ENCODE measurements at places on chromosomes 4 and X.
A peak's percentile ranks its signal among the peaks of the same experiment; 100 is the strongest.

GRCh38 chr4:158255727-158256324 lies 45.5 kb downstream of the TMEM144 start:
- no peak for DNase-seq

DNA sequence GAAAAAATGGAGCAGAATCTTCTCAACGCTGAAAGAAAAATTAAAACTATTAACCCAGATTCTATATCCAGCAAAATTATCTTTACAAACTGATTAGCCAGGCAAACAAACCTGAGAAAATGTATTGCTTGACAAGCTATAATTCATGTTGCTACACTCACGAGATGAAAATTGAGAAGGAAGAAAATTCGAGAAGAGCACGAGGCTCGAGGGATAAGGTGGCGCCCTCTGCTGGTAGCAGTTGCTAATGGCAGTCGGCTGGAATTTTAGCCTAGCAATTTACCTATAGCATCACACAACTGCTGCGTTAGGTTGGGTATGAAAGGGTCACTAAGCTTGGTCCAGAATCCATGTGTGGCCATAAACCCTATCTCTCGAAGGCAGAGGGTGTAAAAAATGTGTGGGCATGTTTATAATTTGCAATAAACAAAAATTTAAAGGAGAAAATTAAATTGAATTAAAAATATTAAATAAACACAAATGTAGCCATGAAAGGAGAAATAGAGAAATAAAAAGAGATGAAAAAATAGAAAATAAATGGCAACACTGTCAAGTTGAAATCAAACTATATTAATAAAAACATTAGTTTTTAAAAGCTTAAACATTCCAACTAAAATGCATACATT lies 126.6 kb downstream of the PPP4R3C start:
- DNase-seq: peak; percentile 63

DNA sequence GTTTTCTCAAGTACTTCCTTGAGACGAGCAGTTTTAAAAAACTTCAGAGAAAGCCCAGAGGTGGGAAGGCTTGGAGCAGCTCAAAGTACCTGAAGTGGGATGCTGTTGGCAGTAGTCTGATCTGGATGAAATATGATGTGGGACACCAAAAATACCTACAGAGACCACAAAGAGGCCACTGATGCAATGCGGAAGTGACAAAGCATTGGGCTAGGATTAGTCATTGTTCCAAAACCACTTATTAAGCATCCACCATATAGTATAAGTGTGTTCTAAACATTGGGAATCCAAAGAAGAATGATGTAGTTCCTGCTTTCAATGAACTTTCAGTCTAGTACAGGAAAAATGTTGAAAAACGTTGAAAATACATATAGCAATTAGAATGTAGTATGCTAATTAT lies 386.1 kb upstream of the CNKSR2 start:
- DNase-seq: no peak

DNA sequence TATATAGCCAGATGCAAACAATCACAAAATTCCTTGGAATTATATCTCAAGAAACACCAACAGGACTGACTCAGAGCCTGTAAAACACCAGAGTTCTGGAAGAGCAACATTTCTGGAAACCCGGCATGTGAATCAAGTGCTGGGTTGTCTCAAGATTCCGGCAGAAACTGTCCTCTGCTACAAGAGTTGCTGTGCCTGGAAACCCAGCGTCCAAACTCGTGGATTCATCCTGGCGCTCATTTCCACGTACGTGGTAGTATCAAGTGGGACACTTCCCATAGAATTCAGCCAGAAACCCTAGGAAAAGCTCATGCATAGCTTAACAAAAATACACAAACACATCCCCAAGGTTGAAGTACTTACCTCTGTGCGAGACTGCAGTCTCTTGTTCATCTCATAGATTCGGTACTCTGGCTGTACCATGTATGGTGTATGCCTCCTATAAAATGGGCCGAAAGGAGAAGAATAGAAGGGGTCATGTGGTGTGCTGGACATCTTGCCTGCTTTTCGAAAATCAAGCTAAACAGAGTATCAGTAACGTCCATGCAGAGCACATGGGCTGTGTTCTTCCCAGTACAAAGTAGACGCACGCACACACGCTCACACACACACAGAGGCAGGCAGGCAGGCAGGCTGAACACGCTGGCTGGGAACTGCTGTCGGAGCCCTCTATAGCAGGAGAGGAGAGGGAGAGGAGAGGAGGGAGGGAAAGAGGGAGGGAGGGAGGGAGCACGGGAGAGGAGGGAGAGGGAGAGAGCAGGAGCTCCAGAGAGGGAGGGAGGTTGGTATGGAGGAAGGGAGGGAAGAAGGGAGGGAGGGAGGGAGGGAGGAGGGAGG lies at the start of gene LDB2:
Gene LDB2, minus strand, starts transcription at position 655 of the 837 bp plus-strand sequence.
- no peak for DNase-seq
